ENCODE measurements at places on chromosomes 3 and 15.

- DNase-seq, result no peak
Observed at GRCh38 chr15:32716915-32717425, 834 bp upstream of the GREM1 start.

- DNase-seq, result no peak
Observed at GRCh38 chr3:128385080-128385832, 81.4 kb downstream of the DNAJB8 start.

- DNase-seq, result no peak
Observed at GRCh38 chr3:178223876-178224275, 312.4 kb upstream of the KCNMB2 start.

- DNase-seq, result no peak
Observed at GRCh38 chr3:5275529-5275928, 88.0 kb downstream of the EDEM1 start.

DNA sequence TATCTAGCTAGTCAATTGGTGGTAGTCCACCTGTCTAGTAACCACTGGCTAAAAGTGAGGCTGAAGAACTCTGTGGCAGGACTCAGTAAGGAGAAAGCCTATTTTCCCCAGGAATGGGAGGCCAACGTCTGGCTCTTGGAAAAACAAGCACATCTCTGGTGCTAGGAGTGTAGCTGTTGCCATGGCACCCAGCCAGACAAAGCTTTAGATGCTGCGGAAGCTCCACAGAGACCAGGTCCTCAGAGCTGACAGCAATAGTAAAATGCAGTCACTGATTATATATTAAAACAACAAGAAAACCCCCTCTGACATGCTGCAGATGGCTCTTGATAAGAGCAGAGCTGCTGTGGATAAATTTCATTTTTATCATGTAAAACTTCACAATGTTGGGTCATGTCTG lies 124.9 kb upstream of the STRIT1 start:
- no peak for DNase-seq

DNA sequence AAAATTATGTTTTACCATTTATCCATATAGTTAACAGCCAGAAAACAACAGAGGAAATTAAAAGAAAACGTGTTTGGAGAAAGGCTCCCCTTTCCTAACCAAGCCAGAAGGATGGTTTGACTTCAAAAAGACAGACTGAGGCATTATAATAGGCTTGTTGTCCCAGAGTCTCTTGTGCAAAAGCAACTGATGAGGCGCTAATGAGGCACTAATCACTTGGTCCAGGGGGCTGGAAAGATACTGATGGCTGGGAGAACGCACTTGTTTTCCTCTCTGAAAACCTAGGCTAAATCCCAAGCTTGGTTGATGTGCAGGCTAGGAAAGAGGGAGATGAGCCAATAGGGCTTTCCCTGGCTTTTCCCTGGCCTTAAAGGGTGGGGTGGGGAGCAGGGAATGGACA lies 389.6 kb downstream of the NTRK3 start:
- DNase-seq, result no peak

GRCh38 chr3:175287361-175287963 lies 428.3 kb downstream of the NAALADL2 start:
- no peak for DNase-seq

DNA sequence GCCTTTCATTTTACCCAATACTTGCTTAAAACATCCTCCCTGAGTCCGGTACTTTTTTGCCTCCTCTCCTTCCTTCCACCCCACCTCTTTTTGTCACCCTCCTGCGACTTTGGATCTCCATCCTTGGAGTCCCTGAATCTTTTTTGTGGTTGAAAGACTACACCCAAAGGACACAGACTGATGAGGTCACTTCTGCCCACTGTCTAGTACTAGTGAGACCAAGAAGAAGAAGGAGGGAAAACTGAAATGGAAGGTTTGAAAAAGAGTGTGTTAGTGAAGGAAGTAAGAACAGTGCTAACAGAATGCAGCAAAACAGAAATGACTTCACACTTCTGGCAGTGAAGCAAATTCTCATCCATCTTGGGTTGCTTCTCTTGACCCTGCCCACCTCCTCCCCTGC lies 6.6 kb downstream of the B3GNT5 start:
- no peak for DNase-seq

GRCh38 chr3:163664466-163664865 lies 1413.8 kb downstream of the SI start:
- no peak for DNase-seq
